ENCODE measurements at places on chromosomes 16 and 17.

GRCh38 chr17:18093616-18094408 lies 6.1 kb downstream of the DRG2 start:
- no peak for DNase-seq

- no peak for DNase-seq
These were observed 28.4 kb downstream of the MYH3 start for GRCh38 chr17:10628756-10629155.

DNA sequence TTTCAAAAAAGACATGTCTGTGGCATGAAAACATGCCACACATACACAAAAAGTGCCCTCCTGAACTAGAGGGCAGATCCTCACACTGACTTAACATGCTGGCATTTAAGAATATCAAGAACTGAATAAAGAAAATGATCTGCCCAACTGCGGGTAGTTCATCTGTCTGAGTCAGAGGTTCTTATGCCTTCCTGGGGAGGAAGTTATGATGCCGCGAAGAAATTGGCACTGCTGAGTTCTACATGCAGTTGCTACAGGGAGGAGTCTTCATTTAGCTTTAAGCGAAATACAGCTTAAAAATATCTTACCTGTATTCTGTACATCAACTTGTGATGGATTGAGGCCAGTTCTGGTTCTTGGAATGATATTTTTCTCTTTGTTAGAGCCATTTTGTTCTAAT lies 6.3 kb downstream of the ALDH3A2 start:
- DNase-seq, result no peak

GRCh38 chr17:73838815-73839214 lies 194.6 kb upstream of the SDK2 start:
- no peak for DNase-seq

DNA sequence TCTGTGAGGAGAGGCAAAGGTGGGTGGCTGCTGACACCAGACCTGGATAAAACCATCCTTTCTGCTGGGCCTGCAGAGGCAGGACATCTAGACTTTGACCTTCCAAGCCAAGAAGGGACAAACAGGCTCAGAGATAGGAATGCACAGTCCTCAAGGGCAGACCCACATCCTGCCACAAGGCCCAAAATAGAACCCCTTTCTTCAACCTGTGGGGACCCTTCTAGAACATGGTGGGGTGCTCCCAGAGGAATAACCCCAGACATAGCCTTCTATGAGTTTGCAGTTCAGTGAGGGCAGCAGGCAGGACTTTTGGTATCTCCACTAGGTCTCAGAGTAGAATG lies 3.8 kb upstream of the CBFB start:
- no peak for DNase-seq

DNA sequence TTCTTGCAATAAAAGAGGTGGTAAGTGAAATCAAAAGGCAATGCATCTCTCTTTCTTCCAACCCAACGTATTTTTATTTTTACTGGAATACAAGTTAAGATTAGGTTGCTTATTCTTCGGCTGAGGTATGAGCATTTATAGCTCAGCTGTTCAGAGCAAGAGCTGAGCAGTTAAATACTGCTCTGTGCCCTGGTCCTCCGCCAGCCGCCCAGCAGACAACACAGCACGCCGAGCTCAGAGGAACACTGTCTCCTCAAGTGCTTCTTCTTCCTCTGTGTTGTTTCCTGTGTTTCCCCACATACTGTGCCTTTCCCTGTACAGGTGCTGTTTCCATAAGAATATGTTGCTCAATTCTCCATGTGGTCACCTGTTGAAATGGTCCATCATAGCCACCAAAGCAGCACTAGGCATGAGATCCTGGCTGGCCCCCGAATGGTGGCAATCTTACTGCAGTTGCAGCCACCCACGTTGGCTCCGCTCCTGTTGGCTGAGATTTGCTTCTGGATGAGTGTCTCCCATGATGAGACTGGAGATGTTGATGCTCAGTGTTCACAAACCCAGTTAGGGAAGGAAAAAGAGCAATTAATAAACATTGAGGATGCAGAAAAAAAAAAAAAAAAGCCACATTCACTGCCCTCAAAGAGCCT lies 515.3 kb downstream of the GRIN2A start:
- no peak for DNase-seq

All from NCI-H2107 (cell line).